Activated CD8-positive, alpha-beta memory T cell treated with anti-CD3 and anti-CD28 coated beads for 48 hours (primary cell): ENCODE measurements at places on chromosomes 6 and 20.

DNA sequence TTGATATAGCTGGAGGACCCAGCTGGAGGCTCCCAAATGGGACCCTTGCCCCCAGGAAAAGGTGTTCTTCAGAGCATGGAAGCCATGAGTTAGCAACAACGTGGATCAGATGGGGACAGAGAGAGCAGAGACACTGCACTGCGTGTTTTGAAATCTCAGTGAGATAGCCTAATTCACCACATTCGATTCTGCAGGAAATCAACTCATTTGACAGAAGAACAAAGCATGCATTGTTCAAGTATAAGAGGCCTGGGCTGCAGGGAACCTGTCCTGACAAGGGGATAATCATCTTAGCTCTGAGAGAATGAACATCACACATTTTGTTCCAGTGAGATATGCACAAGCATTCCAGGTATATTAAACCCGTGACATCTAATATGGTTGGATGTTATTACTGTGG, 450.2 kb downstream of the CDH26 start:
- no peak for DNase-seq

DNA sequence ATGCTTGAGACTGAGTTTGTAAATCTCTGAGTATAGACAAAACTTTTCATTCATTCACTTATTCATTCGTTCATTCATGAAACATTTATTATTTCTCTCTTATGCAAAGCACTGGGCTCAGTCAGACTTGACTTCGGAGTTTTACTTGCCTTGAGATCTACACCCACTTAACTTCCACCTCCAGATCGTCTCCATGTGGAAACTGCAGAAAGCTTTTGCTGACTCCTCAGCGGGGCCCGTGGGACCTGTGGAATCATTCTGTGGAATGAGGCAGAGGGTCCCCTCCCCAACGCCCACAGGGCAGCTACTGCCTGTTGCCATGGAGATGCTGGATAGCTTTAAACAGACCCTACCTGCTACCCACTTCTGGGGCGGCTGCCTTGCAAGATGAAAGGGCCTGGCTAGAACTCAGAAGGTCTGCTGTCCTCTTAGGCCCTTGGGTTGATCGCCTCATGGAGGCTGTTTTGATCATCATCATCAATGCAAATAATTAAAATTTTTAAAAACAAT, 66.4 kb upstream of the KCNG1 start:
- DNase-seq: no peak

DNA sequence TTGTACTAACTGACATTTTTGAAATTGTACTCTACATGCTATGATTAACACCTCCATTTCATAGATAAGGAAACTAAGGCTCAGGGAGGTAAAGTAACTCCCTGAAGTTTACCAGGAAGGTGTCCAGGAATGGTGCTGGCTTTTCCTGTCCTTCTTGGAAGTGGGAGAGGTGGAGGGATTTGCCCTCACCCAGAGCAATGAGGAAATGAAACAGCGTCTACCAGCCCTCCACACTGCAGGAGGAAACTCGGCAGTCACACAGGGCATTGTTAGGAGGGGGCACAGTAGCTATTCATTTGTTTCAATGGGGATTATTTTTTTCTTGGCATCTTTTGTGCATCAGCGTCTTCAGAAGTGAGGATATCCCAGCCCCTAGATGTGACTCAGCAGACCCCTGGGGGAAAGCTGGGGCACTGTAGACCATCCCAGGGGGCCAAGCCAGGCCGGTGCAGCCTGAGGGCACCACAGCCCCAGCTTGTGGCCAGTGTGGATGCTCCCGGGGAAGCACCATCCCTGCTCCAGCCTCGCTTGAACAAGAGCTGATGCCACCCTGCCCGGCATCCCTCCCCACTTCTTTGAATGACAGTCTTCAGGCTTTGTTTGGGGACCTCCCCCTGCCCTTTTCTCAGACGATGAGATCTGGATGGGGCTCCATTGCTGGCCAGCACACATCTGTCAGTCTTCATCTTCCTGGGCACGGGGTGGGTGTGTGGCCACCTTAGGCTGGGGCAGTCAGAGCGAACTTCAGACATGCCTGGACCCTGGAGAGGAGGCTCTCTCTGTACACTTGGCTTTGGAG, 224.4 kb upstream of the PMEPA1 start:
- no peak for DNase-seq

DNA sequence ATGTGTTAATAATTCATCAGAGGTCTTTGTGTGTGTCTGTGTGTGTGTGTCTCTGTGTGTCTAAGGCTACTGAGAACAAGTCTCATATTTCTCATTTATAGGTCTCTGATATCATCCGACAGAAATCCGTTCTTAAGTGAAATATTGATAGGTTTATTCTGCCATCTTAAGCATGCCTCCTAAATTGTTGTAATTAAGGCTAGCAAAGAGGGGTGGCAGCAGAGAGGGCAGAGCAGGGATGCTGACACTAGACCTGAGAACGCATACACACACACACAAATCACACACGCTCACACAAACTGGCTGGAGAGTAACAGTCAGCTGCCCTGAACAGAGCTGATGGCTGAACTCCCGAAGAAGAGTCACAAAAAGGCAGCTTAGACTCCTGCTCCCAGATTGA, 84.9 kb upstream of the LRFN2 start:
- no peak for DNase-seq

GRCh38 chr6:44531442-44532015, 144.0 kb downstream of the CDC5L start:
- no peak for DNase-seq

- DNase-seq: no peak
Observed at GRCh38 chr6:152100183-152100618, 292.7 kb downstream of the ESR1 start.

GRCh38 chr20:5652626-5653553, 97.3 kb upstream of the SHLD1 start:
- no peak for DNase-seq

DNA sequence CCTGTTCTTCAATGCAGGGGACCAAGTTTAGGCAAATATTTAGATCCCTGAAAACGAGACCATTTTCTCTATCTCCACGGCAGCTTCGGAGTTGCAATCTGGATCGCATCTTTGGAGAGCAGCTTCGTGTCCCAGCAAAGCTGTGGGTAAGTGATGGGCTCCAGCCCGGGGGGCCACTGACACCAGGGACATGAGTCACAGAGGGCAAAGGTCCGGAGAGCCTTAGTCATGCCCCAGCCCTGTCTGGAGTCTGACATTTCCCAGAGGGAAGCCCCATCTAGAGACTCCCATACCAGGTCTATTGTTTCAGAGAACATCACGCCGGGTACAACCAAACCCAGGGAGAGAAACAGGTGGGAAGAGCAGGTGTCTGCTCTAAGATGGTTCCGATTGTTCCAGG, 95.9 kb downstream of the NFATC2 start:
- DNase-seq: no peak

GRCh38 chr6:63418741-63419140, 99.0 kb upstream of the LGSN start:
- DNase-seq: no peak

- no peak for DNase-seq
Observed at GRCh38 chr6:138571585-138572166, 72.4 kb upstream of the NHSL1 start.

DNA sequence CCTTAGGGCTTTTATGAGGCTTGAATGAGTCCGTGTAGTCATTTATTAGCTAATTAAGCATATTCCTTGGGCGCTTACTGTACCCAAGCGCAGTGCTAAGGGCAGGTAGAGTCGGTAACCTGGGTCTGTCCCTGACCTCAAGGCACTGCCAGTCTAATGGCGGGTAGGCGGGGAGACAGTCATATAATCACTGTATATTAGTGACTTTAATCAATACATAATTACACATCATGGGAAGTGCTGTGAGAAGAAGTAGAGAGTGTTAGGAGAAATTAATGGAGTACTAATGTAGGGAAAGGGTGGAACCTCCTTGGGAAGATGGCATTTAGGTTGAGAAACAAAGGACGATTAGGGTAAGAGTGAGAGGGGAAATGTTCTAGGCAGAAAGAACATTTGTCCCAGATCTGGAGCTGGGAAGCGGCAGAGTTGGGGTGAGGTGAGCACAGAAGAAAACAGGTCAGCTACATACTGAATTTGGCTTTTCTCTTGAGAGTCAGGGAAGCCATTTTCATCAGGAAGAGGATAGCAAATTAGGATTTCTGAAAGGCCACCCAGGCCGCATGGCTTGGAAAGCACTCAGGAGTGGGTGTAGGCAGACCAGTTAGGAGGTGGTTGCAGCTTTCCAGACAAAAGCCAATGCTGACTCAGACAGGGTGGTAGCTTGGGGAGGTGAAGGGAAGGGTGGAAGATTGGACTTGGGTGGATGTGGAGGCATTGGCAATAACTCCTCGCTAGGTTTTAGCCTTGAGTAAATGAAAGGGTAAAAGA, 954 bp upstream of the BLCAP start:
- no peak for DNase-seq

DNA sequence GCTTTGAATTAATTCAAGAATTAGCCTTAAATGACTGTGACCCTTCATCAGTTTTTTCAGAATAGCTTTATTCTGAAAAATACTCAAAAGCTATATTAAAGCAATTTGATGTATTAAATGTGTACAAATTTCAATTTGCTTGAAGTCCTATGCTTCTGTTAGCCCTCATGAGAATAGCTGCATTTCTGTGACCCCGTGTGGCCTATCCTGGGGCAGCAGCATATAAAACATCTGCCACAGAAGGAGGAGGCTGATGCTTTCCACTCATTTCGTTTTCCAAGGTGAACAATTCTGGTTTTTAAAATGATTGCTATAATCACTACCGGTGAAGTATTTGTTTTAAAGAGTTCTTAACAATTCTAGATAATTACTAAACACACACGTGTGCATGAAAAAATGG, 360.3 kb downstream of the BTBD9 start:
- no peak for DNase-seq

DNA sequence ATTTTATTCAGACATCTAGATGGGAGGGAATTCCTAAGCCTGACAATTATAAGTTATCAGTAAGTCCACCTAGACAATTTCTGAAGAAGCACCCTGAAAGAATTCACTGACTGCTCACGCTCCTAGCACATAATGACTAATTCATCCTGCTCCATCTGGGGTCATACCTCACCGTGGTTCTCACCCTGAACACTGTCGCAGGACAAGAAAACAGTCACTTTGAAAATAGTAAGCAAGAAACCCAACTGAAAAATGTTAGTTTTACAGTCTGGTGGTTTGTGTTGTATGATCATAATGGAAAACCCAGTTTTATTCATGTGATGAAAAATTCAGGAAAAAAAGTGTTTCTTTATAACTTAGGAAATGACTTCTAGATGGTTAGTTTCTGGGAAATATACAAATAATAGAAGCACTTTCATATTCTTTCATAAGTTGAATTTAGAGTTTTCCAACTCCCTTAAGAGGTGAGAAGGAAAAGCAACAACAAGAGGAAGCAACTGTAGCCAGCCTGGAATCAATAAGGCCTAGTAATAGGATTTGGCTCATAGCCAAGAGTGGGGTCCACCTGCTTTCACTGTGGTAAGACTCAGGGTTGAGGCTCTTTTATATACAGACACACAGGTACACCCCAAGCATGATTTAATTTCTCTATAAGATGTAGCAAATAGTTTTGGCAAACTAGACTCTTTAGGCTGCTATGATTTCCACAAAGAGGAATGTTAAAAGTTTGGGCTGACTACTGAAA, 94.1 kb downstream of the HIVEP2 start:
- no peak for DNase-seq

DNA sequence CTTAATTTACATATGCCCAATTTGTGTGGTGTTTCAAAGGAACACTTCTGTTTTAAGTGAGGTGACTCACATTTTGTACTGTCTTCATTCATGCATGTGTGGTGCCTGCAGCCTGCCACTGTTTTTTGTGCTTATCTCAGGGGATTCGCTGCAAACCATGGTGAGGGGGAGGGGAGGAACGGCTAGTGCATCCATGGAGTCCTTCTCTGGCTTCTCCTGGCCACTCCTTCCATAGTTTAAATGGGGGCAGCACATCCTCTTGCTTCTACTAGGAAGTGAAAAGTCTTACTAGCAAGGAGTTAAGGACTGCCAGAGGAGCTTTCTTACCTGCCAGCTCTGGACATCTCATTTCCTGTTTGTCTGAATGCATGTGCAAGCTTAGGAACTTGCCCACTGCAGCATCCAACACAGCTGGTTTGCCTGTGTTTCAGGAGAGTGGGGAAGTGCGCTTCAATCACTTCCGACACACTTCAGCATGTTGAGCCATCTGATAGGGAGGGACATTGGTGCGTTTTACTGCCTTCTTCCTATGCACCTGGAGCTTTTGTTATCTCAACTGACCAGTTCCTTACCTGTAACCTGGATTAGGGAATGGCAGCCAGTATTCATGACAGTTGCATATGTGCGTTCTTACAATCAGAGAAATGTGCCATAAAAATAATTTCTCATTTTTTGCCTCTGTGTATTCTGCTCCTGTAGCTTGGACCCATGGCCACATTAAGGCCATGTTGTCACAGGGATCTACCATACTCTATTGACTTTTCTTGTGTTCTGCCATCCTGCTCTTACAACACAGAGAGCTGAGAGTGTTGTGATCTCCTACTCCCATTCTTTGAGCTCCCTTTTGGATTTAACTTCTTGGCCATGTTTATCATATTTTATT, 211.3 kb downstream of the ARID1B start:
- no peak for DNase-seq

DNA sequence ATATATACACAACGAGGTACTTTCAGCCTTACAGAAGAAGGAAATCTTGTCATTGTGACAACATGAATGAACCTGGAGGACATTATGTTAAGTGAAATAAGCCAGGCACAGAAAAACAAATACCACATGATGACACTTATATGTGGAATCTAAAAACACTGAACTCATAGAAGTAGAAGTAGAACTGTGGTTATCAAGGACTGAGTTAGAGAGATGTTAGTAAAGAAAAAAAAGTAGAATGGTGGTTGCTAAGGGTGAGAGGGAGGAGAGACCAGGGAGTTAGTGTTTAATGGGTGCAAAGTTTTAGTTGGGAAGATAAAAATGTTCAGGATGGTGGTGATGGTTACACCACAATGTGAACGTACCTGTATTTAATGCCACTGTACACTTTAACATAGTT, 4.8 kb upstream of the STX11 start:
- no peak for DNase-seq

- no peak for DNase-seq
Observed at GRCh38 chr6:88848870-88849269, 114.5 kb downstream of the RNGTT start.

DNA sequence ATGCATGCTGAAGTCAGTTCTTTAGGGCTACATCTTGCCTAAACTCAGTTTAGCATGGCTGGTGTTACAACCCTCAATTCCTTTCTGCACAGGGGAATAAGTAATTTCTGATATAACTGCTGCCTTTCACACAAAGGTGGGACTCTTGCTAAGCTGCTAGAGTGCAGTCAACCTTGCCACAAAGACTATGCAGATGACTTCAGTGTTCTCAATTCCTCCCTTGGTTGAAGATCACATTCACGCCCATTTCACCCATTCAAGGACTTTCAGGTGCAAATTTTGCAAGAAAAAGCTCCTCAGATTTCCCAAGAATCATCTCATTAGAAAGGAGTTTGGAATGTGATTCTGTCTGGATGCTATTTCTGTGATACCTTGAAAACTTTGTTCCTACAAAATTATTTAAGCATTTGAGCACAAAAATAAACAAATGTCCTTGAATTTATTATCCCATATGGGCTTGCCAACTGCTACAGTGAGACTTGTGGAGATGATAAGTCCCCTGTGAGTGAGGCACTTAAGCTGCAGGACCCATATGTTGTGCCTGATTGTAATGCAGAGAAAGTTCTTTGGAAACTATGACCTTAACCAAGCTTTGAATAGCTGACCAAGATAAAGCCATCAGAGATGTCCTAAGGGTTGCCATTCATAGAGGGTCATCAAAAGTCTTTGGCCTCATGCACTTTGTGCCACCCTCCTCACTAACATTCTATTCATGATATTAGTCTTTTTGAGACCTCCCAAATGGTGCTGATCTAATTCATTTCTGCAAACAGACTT, 111.8 kb downstream of the PLCB4 start:
- no peak for DNase-seq
